ENCODE measurements at places on chromosomes 5 and 9. TPM values are rescaled to one million over a fixed set of nuclear protein-coding genes. Genes with fewer than 3 reads are reported as not detected.
A peak's percentile ranks its signal among the peaks of the same experiment; 100 is the strongest.

DNA sequence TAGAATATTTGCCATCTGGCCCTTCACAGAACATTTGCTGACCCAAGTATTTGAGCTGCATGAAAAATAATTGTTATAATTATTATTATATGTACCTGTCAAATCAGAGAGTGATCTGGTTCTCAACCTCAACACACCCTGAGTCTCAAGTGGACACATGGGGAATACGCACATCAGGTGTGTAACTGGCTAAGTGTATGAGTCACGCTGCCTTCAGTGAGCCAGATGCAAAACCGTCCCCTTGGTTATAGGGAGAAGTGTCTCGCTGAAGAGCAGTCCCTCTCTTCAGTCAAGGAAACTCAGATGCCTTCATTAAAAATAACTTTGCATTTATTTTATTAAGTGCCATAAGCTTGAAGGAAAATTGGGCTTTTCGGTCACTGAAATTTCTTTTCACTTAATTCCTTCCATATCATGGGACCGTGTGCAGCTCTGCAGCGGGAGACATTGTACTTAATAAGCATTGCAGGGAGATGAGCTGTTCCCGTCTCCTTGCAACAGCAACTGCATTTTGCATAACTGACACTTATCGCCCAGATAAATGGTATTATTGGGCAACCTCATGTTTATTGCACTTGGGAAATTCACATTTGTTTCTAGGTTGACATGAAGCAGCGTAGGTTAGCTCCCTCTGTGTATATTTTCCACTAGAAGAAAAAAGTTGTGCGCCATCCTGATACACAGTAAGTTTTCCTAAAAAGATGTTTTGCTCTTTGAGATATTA is 512.3 kb upstream of the DAP start:
- no peak overlapping the region for H3K27ac ChIP-seq
- no peaks in the 10 kb centered on the region for H3K4me1 ChIP-seq
- H3K27me3 ChIP-seq: no peaks in the 10 kb centered on the region
- H3K36me3 ChIP-seq: no peaks in the 10 kb centered on the region
- no peak for DNase-seq

The GPR21 gene
- 0.25 TPM for polyA plus RNA-seq

DNA sequence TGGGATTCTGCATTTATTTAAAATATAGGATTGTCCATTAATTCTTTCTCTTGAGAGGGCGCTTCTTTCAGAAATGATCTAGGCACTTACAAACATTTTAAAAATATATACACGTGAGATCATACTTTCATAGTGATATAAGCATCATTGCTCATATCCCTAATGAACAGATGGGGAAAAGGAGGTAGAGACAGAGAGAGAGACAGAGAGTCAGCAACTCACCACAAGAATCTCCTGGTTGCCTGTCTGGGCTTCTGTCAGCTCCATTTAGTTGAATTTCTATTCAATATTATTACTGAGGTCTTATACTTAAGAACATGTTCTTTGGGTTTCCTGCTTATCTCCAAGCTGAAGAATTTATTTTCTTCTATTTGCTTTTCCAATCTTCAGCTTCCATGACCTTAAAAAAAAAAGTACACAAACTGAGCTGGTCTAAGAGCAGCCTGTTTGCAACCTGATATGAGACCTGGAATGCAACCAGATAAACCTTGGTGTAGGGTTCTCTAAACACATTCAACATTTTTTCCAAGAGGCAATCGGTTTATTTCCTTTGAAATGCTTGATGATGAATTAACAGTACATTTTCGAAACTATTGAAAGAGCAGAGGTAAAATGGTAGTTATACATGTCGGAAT is 51.6 kb upstream of the LIFR start:
- no peaks in the 10 kb centered on the region for H3K27me3 ChIP-seq
- H3K4me1 ChIP-seq: no peaks in the 10 kb centered on the region
- H3K36me3 ChIP-seq: no peaks in the 10 kb centered on the region
- H3K4me3 ChIP-seq: no peak overlapping the region
- no peak overlapping the region for H3K27ac ChIP-seq

DNA sequence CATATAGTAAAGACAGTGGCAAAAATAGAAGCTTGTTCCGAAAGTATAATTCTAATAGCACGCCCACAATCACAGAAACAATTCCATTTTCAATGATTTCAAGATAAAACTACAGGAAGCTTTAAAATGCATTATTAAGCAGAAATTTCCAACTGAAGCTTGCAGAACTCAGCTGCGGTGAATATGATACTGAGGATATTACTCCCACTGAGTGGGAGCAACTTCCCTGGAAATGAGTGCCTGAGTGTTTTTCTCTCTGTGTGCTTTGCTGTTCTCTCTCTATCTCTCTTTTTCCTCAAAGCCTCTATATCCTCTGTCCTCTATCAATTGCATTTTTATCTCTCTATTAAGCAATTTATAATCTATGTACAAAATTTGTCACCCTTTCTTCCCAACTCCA is 187.5 kb upstream of the PRDM9 start:
- H3K4me1 ChIP-seq: no peaks in the 10 kb centered on the region
- no peaks in the 10 kb centered on the region for H3K36me3 ChIP-seq
- H3K27ac ChIP-seq: no peak overlapping the region
- H3K4me3 ChIP-seq: no peak overlapping the region
- H3K27me3 ChIP-seq: no peaks in the 10 kb centered on the region

The SLC22A4 gene
- polyA plus RNA-seq: 1.4 TPM

GRCh38 chr5:73451224-73452130 is 2.9 kb upstream of the FOXD1 start:
- H3K27ac ChIP-seq: no peak overlapping the region
- DNase-seq: no peak
- peaks cover 11% of the 10 kb centered on the region for H3K4me1 ChIP-seq
- no peaks in the 10 kb centered on the region for H3K36me3 ChIP-seq

The SLIT3 gene
- polyA plus RNA-seq: 10.1 TPM

The PCAT7 gene
- not detected for polyA plus RNA-seq

The ZNF366 gene
- not detected for polyA plus RNA-seq

DNA sequence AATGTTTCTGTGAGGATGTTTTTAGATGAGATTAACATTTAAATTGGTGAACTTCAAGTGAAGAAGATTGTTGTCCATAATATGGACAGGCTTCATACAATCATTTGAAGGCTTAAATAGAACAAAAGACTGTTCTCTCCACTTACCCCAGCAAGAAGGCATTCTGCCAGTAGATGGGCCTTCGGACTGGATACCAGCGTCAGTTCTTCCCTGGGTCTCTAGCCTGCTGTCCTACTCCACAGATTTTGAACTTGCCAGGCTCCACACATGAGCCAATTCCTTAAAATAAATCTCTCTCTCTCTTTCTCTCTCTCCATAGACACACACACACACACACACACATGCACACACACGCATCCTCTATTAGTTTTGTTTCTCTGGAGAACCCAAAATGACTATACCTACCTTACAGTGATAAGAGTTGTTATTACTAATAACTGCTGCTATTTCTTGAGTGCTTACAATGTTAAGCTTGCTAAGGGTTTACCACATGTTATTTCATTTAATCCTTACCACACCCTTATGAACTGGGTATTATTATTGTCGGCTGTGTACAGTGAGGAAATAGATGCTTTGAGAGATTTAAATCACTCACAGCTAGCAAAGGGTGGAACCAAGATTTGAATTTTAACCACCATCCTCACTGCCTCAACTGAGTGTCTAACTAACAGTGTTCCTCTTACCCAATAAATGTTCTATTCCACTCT is 19.8 kb upstream of the IQGAP2 start:
- DNase-seq: no peak
- no peaks in the 10 kb centered on the region for H3K4me1 ChIP-seq
- no peaks in the 10 kb centered on the region for H3K27me3 ChIP-seq
- no peaks in the 10 kb centered on the region for H3K36me3 ChIP-seq
- no peak overlapping the region for H3K27ac ChIP-seq

DNA sequence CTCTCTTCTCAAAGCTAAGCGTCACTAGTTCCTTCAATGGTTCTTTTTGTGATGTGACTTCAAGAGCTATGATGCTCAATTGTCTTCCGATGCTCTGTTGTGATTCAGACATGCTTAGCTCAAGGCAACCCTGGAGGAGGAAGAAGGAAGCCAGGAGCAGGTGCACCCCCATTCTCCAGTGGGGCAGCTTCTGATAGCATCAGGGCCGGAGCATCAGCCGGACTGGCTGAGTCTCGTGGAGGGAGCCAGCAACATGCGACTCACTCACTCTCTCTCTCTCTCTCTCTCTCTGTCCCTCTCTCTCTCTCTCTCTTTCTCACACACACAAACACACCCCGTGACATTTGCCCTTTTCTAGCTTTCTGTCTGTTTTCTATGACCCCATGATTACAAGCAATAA is 140.2 kb downstream of the HSD17B3 start:
- no peaks in the 10 kb centered on the region for H3K4me1 ChIP-seq
- H3K36me3 ChIP-seq: no peaks in the 10 kb centered on the region
- H3K4me3 ChIP-seq: no peak overlapping the region
- H3K27me3 ChIP-seq: peaks cover 17% of the 10 kb centered on the region
- no peak overlapping the region for H3K27ac ChIP-seq
- DNase-seq: no peak

GRCh38 chr9:79962836-79963235 is 391.1 kb downstream of the TLE4 start:
- H3K4me1 ChIP-seq: no peaks in the 10 kb centered on the region
- DNase-seq: no peak
- no peak overlapping the region for H3K27ac ChIP-seq

- H3K27me3 ChIP-seq: no peaks in the 10 kb centered on the region
- H3K4me3 ChIP-seq: no peak overlapping the region
- no peaks in the 10 kb centered on the region for H3K4me1 ChIP-seq
- no peak overlapping the region for H3K27ac ChIP-seq
Observed at GRCh38 chr5:150227606-150228273, 37.9 kb downstream of the SLC6A7 start.

- H3K27ac ChIP-seq: no peak overlapping the region
- no peaks in the 10 kb centered on the region for H3K27me3 ChIP-seq
- no peak for DNase-seq
- no peak overlapping the region for H3K4me3 ChIP-seq
- no peaks in the 10 kb centered on the region for H3K4me1 ChIP-seq
- H3K36me3 ChIP-seq: no peaks in the 10 kb centered on the region
Observed at GRCh38 chr9:118652912-118653311, 716.3 kb downstream of the BRINP1 start.

The QRFP gene
- not detected for polyA plus RNA-seq

- H3K27me3 ChIP-seq: no peaks in the 10 kb centered on the region
- H3K27ac ChIP-seq: no peak overlapping the region
- H3K36me3 ChIP-seq: no peaks in the 10 kb centered on the region
Observed at GRCh38 chr5:177036443-177036842, 13.9 kb downstream of the ZNF346 start.

GRCh38 chr5:10304932-10305331 is 2.8 kb downstream of the CMBL start:
- no peak overlapping the region for H3K4me3 ChIP-seq
- no peaks in the 10 kb centered on the region for H3K27me3 ChIP-seq
- H3K36me3 ChIP-seq: no peaks in the 10 kb centered on the region
- H3K27ac ChIP-seq: no peak overlapping the region
- no peak for DNase-seq
- peaks cover 32% of the 10 kb centered on the region for H3K4me1 ChIP-seq

The FAM221B gene
- not detected for polyA plus RNA-seq

The CPLANE1 gene
- 5.4 TPM for polyA plus RNA-seq

DNA sequence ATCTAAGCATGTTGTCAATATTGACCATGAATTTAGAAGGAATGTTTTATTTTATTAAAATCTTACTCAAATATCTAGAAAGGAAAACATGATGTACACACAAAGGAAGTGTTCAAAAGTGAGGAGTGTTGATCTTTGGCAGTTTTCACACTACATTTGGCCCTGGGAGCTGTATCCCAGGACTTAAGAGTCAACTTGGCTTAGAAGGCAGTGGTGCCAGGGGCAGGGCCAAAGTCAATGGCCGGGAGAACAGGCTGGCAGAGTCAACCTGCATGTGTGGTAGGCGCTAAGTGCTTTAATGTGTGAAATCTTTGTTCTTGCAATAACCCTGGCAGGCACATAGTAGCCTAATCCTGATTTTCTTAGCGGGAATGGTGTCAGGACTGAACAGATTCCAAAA is 228.4 kb downstream of the TENT4A start:
- no peaks in the 10 kb centered on the region for H3K4me1 ChIP-seq
- no peaks in the 10 kb centered on the region for H3K27me3 ChIP-seq
- H3K36me3 ChIP-seq: no peaks in the 10 kb centered on the region
- H3K27ac ChIP-seq: no peak overlapping the region
- DNase-seq: no peak

The F2R gene
- polyA plus RNA-seq: 58.0 TPM

GRCh38 chr5:6722015-6722414 is 8.8 kb downstream of the TENT4A start:
- no peak overlapping the region for H3K27ac ChIP-seq
- peaks cover 4% of the 10 kb centered on the region for H3K36me3 ChIP-seq
- no peak overlapping the region for H3K4me3 ChIP-seq
- DNase-seq: no peak
- H3K4me1 ChIP-seq: peaks cover 3% of the 10 kb centered on the region

DNA sequence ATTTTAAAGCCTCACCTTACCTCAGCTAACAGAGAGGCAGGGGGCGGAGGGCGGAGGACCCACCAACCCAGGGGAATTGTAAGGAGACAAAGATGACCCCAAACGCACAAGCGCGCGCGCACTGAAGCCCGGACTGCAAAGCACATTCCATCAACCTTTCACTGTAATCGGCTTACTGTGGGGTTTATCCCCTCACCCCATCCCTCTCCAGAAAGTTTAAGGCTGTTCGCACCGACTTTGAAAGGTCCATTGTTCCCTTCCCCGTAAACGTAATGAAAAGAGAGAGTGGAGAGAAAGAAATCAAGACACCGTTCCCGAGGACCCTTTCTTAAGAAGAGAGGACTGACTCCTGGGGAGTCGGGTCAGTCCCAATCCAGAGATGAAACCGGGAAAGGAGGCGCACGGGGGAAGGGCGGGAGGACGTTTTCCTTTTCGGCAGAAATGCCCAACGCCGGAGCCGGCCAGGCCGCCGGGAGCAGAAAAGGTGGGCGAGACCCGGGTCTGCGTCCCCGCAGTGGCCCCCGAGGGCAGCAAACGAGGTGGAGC is 464 bp downstream of the CEMIP2 start:
- DNase-seq: no peak
- H3K4me3 ChIP-seq: peak overlapping the region; percentile 87
- peak overlapping the region; percentile 89 for H3K27ac ChIP-seq
- no peaks in the 10 kb centered on the region for H3K36me3 ChIP-seq
- no peaks in the 10 kb centered on the region for H3K27me3 ChIP-seq

GRCh38 chr5:8247049-8247899 is 378.3 kb downstream of the MTRR start:
- H3K27me3 ChIP-seq: no peaks in the 10 kb centered on the region
- H3K27ac ChIP-seq: no peak overlapping the region
- H3K4me1 ChIP-seq: no peaks in the 10 kb centered on the region
- no peak for DNase-seq

- DNase-seq: no peak
- H3K4me3 ChIP-seq: no peak overlapping the region
- H3K27ac ChIP-seq: no peak overlapping the region
- no peaks in the 10 kb centered on the region for H3K36me3 ChIP-seq
Observed at GRCh38 chr5:127936439-127936972, 147.1 kb upstream of the SLC12A2 start.

The TEK gene
- polyA plus RNA-seq: 0.01 TPM

The HDHD3 gene
- 16.5 TPM for polyA plus RNA-seq

- DNase-seq: no peak
- H3K36me3 ChIP-seq: no peaks in the 10 kb centered on the region
- H3K27ac ChIP-seq: no peak overlapping the region
- H3K4me3 ChIP-seq: no peak overlapping the region
Observed at GRCh38 chr5:53327811-53328334, 152.6 kb upstream of the FST start.

All from keratinocyte (primary cell).